ENCODE measurements at places on chromosomes 6 and 20.

DNA sequence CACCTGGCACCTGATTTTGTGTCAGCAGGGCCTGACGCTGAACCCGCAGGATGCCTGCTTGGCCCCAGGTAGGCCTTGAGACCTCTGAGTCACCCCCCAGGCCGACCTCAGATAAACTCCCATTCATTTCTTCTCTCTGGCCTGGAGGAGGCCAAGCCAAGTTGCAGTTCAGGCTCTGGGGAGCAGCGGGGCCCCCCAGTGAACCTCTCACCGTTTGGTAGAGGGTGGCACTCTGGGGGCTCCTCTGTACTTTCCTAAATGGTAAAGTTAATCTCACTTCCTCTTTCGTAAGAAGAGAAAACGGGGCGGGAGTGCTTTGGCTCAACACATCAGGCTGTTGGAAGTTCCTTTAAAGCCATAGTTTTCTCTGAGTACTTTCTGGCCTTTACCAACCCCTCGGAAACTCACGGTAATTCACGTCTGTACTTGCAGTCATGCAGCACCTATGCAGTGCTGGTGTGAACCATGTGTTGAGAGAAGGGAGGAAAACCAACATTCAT is 2.8 kb downstream of the SIRPA start:
- no peak for DNase-seq

- DNase-seq = no peak
These were observed 46.6 kb downstream of the HDAC2 start for GRCh38 chr6:113924312-113924723.

DNA sequence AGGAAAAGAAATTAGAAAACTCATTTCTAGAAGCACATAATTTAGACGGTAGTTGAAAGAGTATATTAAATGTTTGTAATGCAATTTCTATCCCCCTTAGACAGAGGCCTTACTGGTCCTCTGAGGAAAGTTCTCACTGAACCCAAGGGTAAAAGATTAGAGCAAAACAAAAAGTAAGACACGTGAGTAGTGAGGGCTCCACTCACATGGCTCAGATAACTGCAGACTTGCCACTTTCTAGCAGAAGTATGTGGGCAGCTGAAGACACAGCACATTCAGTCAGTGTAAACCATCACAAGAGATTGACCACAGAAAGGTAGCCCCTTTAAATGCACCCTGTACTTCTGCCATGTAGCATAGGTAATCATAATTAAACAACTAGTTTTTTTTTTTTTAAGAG is 193.8 kb downstream of the BTBD9 start:
- no peak for DNase-seq

GRCh38 chr6:8195040-8195713 is 92.8 kb upstream of the EEF1E1 start:
- no peak for DNase-seq

- no peak for DNase-seq
These were observed 6.5 kb downstream of the TGM6 start for GRCh38 chr20:2387180-2387577.

DNA sequence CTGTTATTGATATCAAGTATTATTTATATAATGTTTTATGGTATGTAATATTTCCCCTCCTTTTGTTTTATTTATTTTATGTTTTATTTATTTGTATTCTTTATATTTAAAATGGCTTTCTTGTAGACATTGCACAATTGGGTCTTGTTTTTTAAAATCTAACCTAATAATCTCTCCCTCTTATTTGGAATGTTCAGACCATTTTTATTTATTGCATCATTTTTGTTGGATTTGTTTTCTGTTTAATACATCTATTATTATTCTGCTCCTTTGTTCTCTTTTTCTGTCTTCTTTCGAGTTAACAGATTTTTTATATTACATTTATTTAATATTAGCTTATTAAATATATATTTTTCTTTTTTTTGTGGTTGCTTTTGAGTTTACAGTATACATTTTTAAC is 43.1 kb upstream of the SLC35B3 start:
- DNase-seq = no peak

DNA sequence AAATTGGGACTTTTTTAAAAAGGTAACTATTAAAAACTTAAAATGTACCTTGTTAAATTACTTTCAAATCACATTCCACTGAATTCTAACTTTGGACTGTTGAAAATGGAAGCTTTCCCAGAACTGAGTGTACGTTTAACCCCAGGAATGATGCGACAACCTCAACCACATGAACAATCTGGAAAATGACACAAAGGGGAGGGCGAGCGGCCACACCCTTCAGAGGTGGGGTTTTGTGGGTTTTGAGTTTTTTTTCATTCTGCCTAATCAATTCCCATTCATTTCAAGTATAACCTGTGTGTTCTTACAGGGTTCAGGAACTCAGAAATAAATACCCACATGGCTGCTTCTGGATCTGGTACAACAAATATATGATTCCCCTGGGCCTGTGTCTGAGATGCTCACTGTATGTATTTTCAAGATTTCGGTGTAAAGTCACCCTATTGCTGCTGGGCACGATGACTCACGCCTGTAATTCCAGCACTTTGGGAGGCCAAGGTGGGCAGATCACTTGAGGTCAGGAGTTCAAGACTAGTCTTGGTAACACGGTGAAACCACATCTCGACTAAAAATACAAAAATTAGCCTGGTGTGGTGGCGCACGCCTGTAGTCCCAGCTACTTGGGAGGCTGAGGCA is 21.6 kb downstream of the CNKSR3 start:
- DNase-seq = peak; percentile 76

DNA sequence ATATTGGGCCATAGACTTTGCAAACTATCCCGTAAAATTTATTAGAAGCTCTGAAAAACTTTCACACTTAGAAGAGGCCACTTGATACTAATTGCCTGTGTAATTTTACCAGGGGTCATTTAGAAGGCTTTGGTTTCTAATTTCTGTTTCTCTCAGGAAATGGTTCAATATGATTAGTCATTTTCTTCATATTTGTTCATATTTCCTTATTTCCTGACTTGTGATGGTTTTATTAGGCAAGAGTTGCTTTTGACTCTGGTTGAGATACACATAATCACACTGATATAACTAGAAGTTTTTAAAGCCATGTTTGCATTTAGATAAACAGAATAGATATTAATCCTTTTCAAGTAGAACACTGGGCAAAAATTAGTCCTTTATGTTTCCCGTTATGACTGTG is 11.8 kb upstream of the HBS1L start:
- no peak for DNase-seq

DNA sequence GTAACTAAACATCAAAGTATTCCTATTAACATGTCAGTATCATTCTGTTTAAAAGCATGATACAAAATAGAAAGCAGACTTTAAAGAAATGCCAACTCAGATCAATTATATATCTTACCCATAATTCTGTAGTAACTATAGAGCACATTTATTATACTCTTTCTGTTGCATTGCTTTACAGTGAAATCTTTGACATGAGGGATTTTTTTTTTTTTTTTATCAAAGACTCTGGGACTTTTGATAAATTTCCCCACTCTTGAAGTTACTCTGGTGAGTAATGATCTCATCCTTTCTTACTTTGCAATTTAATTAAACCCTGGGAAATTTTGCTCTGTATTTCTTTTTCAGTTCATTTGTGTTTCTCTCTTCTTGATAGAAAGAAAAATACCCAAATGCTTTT is 17.4 kb downstream of the ADGRF4 start:
- no peak for DNase-seq

DNA sequence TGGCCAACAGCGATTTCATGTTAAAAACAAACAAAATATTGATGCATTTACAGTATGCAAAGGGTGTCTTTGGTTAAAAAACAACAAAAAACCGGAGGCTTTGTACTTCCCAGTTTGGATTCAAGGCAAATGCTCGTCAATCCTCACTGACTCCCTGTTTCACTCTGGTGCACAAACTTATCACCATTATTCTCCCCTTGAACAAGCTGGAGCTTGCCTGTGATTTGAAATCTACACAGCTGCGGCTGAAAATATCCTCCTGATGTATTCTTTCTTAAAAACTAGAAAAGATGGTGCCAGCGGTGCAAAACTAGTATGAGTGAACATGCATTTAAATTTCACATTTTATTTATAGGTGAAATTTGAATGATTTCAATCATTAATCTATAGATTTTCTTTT is 3.3 kb downstream of the PERP start:
- DNase-seq = no peak

DNA sequence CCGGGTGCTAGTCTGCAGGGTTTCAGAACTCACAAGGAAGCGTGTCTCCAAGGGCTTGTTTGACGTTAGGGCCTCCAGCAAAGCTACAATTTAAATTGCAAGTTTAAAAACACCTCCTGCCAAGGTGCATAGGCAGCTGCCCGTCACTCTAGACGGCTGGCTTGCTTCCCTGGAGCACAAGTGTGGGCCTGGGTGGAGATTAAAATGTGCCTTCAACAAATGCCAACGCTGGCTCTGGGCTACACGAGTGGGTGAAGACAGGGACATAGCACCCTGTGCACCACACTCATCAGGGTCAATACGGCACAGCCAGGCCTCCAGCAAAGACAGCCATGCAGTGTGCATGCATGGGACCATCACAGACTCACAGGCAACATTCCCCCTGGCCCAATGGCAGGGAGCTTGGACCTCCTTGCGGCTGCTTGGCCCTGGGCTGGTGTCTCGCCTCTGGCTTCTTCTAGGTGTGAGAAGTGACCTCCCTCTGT is 48.4 kb upstream of the FRMD1 start:
- no peak for DNase-seq

GRCh38 chr20:55213653-55214052 is 738.3 kb downstream of the DOK5 start:
- no peak for DNase-seq

- no peak for DNase-seq
These were observed 52.9 kb downstream of the TTI1 start for GRCh38 chr20:37980383-37980782.

- no peak for DNase-seq
These were observed 27.7 kb downstream of the RIPOR2 start for GRCh38 chr6:24907919-24908649.

DNA sequence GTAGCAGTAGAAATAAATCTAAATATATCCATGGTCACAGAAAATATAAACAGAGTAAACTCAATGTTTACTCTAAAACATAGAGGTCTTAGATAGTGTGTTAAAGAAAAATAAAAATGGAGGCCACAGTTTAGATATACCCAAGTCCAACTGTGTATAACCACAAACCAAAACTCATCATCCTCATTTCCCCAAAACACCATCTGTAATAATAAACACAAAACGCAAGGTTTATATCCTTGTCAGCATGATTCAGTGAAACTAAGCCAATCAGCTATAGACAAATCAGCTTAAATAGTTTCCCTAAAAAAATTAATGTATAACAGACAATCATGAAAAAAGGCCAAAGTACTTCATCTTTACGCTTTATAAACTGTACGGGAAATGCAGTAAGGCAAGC is 2.7 kb upstream of the HACE1 start:
- no peak for DNase-seq

GRCh38 chr6:25487012-25487411 is 165.0 kb upstream of the SCGN start:
- no peak for DNase-seq

- no peak for DNase-seq
These were observed 174.0 kb downstream of the THBS2 start for GRCh38 chr6:169079650-169080049.

GRCh38 chr6:37794825-37795224 is 24.7 kb upstream of the ZFAND3 start:
- peak; percentile 68 for DNase-seq

DNA sequence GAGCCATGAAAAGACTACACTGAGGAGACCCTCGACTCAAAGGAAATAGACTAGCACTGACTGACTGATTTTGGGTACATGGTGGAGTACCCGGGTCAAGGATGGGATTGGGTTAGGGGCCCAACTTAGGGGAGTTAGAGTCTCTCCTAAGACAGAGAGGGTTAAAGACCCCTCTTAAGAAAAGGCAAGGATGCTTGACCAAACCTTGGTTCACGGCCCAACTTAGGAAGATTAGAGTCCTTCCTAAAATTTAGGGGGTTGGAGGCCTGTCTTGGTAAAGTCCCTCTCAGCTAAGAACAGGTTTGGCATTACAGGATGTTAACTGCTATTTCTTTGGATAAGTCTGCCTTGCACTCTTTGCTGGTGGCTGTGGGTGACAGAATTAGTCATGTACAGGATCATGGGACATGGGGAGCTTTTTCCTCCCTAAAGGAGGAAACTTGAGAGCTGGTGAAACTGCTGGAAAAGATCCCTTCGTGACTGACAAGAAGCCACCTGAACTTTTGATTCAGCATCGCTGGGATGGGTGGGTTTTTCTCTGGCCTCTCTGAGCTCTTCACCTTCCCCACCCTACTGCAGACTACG is 12.3 kb upstream of the SLC22A16 start:
- no peak for DNase-seq

DNA sequence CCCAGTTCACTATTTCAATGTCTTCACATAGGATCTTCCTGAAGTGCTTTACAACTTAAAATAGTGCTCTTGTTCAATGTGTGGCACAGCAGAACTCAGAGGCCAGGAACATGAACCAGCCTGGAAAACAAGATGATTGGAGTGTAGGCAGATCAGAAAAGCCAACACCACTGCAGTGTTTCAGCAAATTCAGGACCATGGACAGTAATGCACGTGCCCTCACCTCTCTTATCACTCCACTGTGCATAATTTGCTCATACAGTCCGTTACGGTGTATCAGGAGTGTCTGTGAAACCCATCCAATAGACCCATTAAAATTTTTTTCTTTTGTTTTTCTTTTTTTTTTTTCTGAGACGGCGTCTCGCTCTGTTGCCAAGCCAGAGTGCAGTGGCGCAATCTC is 27.6 kb upstream of the HACE1 start:
- DNase-seq = peak; percentile 30

DNA sequence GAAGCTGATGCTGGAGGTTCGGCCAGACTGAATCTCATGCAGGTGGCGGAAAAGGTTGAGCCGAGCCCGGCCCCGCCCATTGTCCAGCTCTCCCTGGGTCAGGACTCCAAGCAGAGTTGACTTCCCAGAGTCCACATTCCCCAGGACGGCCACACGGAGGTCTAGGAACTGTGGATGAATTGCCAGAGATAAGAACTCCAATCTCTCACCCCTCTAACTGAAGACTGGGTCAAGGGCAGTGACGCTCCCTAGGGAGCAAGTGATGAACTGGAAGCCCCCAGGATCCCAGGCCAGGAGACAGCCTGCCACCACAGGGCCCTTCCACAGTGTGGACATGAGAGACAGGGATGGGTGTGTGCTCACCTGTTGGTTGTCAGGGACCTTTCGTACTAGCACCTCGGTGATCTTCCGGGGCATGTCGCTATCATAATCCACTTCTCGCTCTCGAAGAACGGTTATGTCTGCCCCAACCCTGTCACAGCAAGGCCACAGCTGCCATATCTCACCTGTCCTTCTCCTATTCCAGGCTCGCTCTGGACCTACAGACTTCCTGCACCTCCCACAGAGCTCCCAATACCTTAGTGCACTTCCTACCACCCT is 3.6 kb downstream of the GTPBP2 start:
- no peak for DNase-seq

DNA sequence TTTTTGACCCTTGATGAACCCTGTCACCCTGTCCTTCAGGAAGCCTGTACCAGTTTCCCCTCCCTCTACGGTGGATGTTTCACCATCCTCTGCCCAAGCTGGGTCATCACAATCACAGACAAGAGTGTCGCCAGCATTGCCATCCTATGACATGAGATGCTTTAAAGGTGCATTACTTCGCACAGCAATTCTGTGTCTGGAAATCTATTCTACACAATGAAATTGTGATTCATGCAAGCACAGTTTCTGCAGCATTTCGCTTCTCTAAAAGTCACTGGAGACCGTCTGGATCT is 2.5 kb upstream of the ULBP2 start:
- no peak for DNase-seq

GRCh38 chr6:167956983-167957492 is 40.4 kb upstream of the KIF25 start:
- DNase-seq = peak; percentile 22

GRCh38 chr6:1088492-1089001 is 223.4 kb upstream of the FOXQ1 start:
- no peak for DNase-seq

GRCh38 chr6:79435746-79436145 is 101.5 kb downstream of the LCA5 start:
- DNase-seq = no peak

Measured in AG08395 (cell line).